ENCODE measurements at places on chromosomes 5 and 9.
A peak's percentile ranks its signal among the peaks of the same experiment; 100 is the strongest.

GRCh38 chr5:26427281-26427680 is 611.1 kb downstream of the CDH9 start:
- DNase-seq = no peak

DNA sequence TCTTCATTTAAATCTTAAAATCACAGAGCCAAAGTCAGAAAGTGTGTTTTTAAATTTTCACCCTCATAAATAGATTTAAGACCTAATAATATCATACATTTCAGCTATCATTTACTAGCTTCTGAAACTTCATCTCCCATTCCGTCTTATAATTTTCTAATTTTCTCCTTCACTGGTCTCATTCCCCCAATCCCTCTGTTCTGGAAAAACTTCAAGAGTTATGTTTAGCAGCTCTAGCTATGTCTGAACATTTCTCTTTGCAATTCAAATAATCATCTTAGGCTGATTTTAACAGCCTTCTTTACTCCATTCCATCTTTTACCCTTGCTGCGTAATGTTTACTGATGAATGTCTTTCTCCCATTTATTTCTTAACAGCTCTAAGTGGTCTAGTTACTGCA is 192.4 kb downstream of the SLF1 start:
- DNase-seq = no peak

DNA sequence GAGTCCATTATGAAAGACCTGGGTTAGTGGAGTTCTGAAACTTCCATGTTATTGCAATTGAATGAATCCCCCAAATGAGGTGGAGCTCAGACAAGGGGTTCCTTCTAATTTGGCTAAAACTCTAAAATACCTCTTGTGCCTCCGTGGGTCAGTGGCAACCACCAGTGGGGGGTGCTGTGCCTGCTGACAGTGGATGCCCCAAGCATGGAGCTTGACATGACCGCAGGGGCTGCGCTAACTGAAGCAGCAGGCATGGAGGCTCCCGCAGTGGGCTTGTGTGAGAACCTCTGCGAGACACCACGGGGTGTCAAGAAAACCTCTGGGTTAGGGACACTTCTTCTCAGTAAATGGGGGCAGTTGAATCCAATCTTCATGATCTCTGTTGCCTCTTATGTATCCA is 200.5 kb downstream of the DRD1 start:
- no peak for DNase-seq

DNA sequence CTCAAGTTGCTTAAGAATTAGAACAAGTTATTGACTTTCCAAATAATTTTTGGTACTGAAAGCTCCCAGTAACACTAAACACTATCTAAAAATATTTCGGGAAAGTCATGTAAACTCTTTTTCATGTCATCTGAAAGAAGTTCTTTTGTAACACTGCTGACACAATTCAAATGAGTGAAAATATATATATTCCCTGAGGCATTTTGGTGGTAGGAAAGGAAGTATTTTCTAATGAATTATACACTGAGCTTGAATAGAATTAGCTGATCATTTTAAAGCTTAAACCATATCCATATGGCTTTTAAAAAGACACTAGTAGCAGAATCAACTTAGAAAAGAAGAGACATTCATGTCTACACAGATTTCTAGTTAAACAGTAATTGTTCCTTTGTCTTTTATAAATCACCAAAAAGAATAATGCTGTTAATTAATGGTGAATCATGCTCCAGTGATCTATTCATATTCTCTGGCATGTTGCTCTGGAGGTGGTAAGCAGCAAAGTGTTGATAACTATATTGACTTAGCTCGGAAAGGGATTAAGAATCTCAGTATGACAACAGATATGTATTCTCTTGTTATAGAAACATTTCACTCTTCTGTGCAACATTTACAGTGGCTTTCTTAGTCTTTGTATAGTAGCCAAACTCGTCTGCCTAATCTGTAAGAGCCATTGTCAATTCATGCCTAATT is 27.4 kb upstream of the RFX3 start:
- no peak for DNase-seq

- no peak for DNase-seq
Observed at GRCh38 chr5:95411474-95411873, 20.3 kb downstream of the FAM81B start.

DNA sequence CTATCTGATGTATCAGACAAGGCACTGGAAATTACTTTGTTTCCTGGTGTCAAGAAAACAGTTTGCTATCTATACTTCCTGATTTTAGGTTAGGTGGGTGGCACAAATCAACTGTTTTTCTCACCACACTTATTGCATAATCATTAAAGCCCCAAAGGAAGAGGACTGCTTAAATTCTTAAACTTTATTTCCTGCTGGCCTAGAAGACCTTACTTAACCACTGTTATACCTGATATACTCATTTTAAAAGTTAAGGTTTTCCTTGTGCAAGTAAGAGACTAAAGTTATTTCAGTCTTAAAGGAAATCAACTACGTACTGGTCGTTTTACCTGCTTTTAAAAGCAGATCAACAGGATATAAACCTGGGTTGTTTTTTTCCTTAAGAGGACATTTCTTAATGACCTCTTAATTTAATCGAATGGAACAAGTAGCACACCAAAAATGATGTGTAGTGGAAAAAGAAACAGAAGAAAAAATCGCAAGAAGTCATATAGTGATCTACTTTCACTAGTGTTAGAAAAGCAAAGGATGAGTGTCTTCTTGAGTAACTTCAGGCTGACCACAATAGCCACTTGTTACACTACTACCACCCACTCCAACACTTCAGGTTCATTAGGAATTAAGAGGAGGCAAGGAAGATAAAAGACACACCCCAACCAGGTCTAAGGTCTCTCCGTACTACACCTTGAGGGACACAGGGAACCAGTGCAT is 974 bp downstream of the CLINT1 start:
- no peak for DNase-seq

DNA sequence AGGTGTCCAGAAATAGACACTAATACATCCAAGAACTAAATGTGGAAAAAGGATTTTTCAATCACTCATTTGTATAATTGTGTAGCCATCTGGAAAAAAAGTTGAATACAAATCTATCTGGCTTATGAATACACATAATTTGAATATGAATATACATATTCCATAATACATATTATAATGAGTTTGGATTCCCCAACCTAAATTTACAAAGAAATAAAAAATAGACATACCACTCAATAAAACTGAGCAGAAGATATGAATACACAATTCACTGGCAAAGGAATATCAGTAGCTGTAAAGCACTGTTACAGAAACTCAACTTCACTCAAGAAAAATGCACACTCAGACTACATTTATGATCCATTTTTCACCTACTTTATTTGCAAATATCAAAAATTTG is 121.9 kb upstream of the EDIL3 start:
- no peak for DNase-seq

- DNase-seq = no peak
Observed at GRCh38 chr5:13249854-13250253, 694.6 kb downstream of the DNAH5 start.

DNA sequence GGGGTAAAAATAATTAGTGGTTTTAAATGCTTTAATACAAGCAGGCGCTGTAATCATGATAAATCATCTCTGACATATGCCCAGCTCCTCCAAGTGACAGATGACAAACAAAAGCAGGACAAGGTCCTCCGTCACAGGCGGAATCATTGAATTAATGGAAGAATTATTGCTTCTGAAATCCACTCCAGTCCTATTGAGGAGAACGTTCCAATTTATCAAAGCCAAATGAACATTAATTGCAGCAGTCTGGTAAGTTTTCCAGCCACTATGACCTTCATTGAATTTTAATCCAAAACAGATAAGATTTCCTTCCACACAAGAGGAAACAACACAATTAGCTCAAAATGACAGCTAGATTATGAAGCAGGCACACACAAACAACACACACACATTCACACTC is 136.8 kb downstream of the ASTN2 start:
- no peak for DNase-seq

- DNase-seq = no peak
Observed at GRCh38 chr9:96605328-96605727, 14.3 kb downstream of the CDC14B start.

DNA sequence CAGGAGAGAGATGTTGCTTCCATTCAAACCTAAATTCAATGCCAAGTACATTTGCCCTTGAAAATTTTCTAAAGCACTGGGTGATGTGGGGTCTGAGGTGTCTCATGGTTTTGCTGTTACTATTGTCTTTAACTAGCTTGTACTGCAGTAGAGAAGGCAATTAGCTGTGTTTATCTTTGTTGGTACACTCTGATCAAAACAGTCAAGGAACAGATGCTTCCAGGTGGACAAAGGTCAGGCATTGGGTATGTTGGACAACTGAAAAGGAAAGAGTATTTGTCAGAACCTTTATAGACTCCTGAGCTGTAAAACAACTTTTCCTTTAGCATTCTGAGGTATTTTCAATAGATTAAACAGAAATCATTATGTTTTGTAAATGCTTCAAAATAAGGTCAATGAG is 2228.7 kb upstream of the WWC1 start:
- no peak for DNase-seq

DNA sequence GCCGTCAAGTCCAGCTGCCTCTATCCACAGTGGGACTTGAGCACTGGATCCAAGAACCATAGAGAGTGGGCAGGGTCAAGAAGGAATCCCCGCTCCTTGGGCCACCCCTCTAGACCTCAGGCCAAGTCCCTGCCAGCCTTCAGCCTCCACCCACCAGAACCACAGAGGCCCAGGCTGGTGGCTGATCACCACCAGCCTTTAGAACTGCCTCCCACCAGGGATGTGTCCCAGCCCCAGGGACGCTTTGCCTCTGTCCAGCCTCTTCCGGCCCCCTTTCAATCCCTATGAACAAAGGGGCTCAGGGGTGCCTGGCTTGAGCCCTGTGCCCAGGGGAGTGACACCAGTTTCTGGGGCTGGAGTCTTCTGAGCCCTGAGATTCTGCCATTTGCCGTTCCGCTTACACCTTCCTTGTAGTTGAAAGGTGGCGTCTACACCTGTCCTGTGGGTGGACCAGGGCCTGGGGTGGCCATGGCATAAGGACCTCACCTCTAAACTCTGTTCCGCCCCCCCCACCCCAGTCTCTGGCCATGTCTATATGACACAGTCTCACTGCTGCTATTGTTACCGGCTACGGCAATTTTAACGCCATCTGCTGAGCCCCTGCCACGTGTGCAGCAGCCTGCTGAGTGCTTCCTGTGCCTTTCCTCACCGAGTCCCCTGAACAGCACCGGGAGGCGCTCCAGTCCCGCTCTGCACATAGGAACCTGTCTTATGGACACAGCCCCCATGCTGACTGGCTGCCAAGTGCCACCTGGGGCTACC is 35.7 kb upstream of the ORM1 start:
- no peak for DNase-seq

- DNase-seq = peak; percentile 25
Observed at GRCh38 chr5:32531885-32532520, 53.4 kb upstream of the SUB1 start.

DNA sequence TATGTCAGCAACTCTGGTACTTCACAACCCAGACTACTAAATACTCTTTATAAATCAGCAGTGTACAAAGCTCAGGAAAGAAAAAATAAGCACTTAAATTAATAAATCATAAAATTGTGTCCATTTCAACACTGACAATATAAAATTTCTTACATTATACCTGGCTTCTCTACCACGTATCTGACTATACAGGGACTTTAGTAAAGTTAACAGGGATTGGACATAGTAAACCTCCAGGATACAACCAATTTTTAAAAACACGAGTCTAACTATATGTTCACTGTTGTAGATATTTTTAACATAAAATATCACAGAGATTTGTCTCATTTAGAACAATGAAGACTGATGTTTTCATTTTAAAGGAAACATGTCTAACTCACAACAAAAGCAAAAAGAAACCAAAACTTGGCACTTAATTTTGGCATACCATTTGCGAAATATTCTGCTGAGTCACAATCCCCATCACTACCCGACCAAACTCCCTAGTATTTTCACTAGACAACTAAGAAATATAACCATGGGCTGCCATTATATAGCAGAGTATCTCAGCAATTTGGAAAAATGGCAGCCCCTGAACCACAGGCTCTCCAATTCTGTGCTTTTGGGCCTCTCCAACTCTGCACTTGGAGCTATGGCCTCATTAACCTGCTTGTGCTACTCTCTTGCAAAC is 14.4 kb downstream of the FAM169A start:
- no peak for DNase-seq

DNA sequence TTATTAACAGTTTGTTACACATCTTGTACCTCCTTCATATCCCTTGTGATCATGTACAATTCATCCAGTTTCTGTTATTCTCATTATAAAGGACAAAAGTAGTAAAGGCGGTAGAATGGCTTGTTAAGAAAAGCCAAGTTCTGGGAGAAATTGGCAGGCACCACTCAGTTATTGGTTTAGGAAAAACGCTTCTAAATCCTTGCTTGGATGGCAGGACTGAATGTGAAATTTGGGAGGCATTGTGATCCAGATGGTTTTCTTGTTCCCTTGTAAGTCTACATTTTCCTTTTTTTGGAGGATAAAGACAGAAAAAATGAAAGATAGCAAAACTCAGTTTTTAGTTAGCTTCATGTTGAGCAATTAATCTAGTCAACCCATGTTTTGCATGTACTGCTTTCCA is 130.2 kb downstream of the MAT2B start:
- DNase-seq = no peak

DNA sequence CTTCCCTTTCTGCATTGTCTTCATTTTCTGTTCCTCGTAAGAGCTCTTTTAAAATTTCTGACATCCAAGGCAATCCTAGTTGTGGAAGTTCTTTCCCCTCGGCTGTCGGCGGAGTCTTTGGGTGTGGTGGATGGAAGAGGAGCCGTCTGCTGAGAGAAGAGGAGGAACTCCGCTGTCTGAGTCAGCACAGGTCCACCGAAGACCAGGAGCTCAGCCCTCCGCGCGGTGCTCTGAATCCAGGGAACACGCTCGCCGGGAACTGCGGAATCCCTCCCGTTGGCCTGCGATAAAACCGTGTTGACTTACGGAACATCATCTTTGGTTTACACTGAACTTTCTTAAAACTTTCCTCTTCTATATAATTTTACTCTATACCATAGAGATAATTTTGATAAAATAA is 100.7 kb upstream of the IRX4 start:
- DNase-seq = no peak

DNA sequence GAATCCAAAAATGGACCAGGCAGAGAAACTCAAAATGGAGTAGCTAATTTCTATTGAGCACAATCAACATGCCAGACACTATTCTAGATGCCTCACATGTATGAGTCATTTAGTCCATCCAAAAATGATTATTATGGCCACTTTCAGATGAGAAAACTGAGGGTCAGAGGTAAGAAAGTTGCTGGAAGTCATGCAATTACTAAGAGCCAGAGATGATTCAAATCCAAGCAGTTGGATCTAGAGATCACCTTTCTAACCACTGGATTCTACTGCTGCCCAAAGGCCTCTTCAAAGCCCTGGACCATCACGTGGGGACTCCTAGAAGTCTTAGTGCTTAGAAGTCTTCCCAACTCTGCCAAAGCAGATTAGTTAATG is 51.8 kb upstream of the HMHB1 start:
- DNase-seq = no peak

- no peak for DNase-seq
Observed at GRCh38 chr9:126859111-126859510, 1.3 kb upstream of the ZBTB34 start.
